ENCODE measurements at places on chromosomes 2 and 18.
A peak's percentile ranks its signal among the peaks of the same experiment; 100 is the strongest.

- peak; percentile 4 for DNase-seq
These were observed 21.2 kb downstream of the GPC1 start for GRCh38 chr2:240456447-240457222.

GRCh38 chr2:27370816-27371620 lies 602 bp downstream of the SNX17 start:
- peak; percentile 39 for DNase-seq

DNA sequence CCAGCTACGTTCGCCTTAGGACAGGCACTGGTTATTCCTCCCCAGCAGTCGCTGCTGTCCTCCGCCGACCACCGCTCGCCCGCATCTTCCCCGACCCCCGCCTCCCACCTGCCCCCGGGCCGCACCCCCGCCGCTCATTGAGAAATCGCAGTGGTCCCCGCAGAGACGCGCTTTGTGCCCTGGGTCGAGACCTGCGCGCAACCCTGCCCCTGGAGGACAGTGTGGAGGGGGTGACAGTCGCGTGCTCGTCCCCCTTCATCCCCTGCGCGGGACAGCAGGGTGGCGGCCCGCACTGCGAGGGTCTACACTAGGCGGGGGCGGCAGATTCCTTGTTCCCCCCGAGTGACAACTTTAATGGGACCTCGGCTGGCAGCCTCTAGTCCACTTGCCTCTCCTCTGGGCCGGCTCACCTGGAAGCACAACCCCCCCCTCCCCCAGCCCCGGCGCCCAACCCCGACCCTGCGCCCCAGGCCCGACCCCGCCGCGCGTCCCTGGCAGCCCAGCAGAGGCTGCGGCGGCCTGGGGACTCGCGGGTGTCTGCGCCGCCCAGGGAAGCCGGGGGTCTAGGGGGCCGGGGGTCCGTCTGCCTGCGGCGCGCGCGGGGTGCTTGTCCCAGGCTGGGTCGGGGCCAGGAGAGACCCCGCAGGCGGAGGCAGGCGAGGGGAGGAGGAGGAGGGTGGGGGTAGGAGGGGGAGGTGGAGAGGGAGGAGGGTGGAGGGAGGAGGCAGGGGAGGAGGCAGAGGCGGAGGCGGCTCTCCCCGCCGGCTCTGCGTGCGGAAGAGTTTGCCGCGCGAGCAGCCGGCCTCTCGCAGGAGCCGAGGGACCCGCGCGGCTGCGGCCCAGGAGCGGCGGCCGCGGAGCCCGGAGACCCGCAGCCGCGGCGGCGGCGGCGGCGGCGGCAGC lies at the start of gene NPAS2:
Gene NPAS2 (plus strand): TSS at position 770 of the 903 bp plus-strand sequence. CDS start 84,616 bp downstream, outside the sequence.
- peak; percentile 25 for DNase-seq

DNA sequence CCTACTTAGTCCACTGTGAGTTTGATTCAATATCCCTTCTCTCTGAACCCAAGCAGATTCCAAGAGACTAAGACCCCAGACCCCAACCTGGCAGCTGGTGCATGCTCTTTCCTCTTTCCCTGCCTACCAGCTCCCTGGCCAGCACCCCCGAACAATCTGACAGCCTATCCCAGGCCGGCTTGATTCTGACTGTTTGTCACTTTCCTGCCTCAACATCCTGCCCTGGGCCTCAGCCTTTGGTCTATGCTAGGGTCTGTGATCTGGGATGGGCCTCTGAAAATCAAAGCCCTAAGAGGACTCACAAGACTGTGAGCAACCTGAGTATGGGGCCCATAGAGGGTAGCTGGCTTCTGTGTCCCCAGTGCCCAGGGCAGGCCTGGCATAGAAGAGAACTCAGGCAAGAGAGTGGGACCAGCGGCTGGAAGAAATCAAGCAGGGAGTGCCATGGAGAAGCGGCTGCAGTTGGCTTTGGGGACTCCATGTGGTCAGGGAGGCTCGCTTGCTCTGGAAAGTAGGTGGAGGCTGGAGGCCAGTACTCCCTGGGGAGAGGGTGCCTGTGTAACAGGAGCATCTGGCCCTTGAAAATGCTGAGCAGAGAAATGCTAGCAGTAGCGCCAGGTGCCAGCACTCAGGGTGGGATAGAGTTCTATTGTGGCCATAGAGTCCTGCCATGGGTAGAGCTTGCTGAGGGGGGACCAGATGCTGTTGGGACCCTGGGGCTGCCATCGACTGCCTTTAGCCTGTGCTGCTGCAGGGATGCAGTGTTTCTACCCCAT lies 343.9 kb downstream of the DYSF start:
- no peak for DNase-seq

DNA sequence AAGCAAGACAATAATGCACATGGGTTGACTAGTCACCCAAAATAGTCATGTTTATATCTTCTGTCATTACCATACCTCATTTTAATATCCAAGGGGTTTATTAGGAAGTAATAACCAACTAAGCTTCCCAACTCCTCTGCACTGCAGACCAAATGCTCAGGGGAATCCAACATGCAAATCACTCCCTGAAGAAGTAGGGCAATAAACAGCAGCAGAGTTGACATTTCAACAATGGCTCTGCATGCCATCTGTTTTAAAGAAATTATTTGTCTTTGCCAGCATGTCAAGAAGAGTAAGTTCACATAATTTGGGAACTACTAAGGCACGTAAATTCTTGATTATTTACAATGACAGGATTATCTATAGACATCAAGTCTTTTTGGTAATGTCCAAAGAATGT lies 84.4 kb upstream of the LYPD1 start:
- no peak for DNase-seq

GRCh38 chr2:60459851-60460250 lies 93.6 kb downstream of the BCL11A start:
- no peak for DNase-seq

- DNase-seq, result no peak
These were observed 132.1 kb upstream of the HAAO start for GRCh38 chr2:42924418-42924886.

GRCh38 chr2:51297488-51297887 lies 265.6 kb upstream of the NRXN1 start:
- DNase-seq, result no peak

- no peak for DNase-seq
These were observed 432.9 kb upstream of the MYT1L start for GRCh38 chr2:2764001-2764355.

DNA sequence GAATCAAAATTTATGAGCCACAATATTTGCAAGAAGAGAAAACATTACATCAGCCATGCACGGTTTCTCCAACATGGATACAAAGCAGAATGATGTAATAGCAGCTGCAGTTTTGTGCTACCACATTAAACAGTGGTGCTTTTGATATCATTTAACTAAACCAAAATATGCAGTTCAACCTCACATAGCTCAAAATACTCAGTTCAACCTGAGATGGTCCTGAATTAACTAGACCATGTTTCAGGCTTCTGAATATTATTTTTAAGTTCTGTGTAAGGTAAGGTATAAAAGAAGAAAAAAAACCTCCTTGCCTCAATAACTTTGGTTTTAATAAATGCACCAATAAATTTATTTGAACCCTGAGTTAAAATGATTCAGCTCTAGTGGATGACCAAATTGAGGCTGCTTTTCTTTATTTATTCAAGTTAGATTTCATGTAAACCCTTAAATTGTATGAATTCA lies 18.8 kb upstream of the TSPYL6 start:
- DNase-seq, result no peak

DNA sequence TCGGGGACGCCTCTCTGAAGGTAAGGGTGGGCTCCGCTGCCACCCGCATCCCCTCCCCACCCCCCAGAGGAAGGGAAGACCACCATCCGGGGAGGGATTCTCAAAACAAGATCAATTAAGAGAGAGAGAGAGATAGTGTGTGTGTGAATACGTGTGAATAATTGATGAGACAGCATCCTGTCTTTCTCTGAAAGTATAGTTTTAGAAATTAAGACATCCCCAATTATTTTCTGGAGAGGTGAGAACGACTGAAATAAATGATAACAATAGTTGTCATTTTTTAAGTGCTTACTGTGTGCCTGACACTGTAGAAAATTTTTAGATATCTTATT lies 751 bp downstream of the IL18R1 start:
- DNase-seq, result no peak

- DNase-seq, result no peak
These were observed 30.5 kb downstream of the LINC00305 start for GRCh38 chr18:64118406-64118805.

GRCh38 chr2:126244937-126245336 lies 411.0 kb upstream of the GYPC start:
- DNase-seq, result peak; percentile 27

DNA sequence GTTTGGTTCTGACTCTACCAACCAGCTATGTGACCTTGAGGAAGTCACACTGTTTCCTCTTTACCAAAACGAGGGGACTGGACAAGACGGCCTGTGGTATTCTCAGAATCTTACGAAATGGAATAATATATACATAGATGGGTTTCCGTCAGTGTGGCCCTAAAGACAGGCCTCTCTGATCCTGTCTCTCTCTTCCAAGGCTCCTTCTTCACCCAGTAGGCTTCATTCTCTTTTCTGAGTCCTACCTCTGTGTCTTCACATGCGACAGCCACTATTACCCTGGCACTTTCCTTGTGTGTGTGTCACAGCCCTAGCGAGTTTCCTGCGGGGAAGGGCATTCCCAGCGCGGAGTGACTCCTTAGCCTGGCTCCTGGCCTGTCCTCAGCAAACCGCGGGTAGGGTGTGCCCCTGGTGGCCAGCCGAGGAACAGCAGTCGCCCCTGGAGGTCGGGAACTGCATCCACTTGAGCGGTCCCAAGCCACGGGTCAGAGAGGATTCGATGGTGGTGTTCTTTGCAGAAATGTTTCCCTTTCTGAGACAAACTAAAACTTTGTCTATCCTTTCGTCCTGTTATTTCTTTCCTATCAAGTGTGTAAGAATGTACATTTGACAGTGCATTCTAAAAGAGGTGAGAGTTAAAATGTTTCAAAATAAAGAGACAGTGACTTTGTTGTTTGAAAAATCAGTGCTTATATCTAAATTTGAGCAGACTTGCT lies 63.3 kb downstream of the RAB31 start:
- DNase-seq, result peak; percentile 58

DNA sequence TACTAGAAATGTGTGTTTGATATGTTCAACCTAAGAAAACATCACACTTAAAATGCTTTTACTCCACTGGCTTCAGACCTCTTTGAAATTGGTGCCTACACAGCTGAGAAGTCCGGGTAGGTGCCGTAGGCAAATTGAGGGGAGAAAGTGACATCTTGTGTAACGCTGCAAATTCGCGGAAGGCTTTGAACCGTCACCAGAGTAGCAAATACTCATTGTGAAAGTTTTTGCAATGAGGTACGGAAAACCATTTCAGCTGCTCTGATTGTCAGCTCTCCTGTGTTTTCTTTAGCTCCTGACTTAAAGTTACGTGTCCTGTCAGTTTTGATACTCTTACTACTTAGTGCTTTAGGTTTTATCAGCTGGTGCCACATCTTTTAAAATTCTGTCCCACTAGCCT lies 224.5 kb downstream of the FAM210A start:
- peak; percentile 24 for DNase-seq

GRCh38 chr18:23887493-23887892 lies 127.1 kb upstream of the TTC39C start:
- DNase-seq, result no peak

DNA sequence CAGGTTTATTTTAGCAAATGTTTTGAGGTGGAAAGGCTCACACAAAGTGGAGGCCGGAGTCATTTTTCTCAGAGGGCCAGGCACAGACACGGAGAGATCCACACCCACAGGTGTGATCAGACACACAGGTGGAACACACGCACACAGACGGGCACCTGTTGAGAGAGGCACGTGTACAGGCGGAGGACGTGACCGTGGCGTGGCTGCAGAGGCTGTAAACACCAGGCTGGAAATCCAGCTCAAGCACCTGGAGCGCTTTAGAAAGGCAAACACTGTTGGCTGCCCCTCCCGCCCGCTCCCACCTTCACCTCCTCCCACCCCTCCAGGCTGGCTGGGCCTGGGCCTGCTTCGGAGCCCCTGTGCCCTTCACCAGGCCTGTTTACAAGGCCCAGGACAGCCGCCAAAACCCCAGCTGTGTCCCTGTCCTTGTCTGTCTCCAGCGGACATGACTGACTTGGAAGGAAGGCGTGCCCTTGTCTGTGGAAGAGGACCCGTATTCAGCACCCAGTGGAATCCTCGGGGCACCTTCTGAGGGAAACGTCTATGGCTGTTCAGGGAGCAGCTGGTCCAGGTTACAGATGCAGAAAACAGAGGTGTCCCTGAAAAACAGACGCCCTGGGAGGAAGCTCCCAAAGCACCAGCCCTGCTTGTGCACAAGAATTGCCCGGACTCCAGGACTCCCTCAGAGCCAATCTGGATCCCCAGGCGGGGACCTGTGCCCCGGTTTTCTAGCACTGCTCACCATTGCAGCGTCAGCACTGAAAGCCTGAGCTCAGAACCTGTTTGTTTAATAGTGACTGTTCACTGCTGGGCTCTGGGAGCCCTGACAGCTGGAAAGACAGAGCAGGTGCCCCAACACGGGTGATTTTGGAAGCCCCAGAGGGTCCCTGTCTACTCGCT lies 134.3 kb upstream of the HAAO start:
- DNase-seq, result no peak

DNA sequence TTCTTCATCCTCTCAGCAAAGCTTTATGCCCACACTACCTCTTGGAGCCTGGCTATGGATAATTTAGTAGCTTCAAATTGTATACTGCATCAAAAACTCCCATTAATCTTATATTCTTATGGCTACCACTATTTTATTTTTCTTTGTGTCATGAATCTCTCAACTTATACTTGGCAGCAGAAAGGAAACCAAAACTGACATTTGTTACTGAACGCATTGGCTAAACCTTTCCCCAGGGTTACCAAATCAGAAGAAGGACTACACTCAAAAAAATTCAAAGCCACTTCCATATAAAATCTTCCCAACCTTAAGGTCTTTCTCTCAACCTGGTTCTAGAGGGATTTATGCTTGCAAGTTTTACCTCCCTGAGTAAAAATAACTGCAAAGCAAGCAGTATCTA lies 97.0 kb upstream of the REG3G start:
- DNase-seq, result no peak

DNA sequence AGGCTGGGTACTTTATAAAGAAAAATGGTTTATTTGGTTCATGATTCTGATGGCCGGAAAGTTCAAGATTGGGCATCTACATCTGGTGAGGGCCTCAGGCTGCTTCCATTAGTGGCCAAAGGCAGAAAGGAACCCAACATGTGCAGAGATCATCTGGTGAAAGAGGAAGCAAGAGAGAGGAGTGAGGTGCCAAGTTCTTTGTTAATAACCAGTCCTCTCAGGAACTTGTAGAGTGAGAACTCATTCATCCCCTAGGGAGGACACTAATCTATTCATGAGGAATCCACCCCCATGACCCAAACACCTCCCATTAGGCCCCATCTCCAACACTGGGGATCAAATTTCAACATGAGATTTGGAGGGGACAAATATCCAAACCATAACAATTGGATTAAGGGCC lies 17.8 kb upstream of the SERPINE2 start:
- DNase-seq, result no peak

- no peak for DNase-seq
These were observed 19.6 kb downstream of the CEP68 start for GRCh38 chr2:65075605-65076344.

- DNase-seq, result no peak
These were observed 457.2 kb upstream of the HS6ST1 start for GRCh38 chr2:128775914-128776285.

- no peak for DNase-seq
These were observed 357.3 kb downstream of the HRH4 start for GRCh38 chr18:24817587-24818371.

GRCh38 chr2:53994818-53995808 lies 24.3 kb upstream of the PSME4 start:
- DNase-seq, result no peak

All from activated naive CD8-positive, alpha-beta T cell treated with anti-CD3 and anti-CD28 coated beads for 36 hours (primary cell).